Ovary (tissue), 10 donors: ENCODE measurements at places on chromosomes 5 and 9. TPM values are rescaled to one million over a fixed set of nuclear protein-coding genes. Genes with fewer than 3 reads are reported as not detected.

The CDKN2A gene
- total RNA-seq: 0.48 TPM

- no peaks in the 10 kb centered on the region for H3K36me3 ChIP-seq
- no peaks in the 10 kb centered on the region for H3K27me3 ChIP-seq
- no peak for DNase-seq
- no peak overlapping the region for H3K4me3 ChIP-seq
- peaks cover 10% of the 10 kb centered on the region for H3K4me1 ChIP-seq
- H3K27ac ChIP-seq: no peak overlapping the region
These were observed 26.5 kb upstream of the MROH2B start for GRCh38 chr5:41097642-41098041.

GRCh38 chr9:74760031-74760700, 127.6 kb downstream of the TRPM6 start:
- H3K27ac ChIP-seq: no peak overlapping the region
- H3K4me3 ChIP-seq: no peak overlapping the region
- H3K36me3 ChIP-seq: no peaks in the 10 kb centered on the region
- H3K27me3 ChIP-seq: no peaks in the 10 kb centered on the region
- no peak for DNase-seq
- H3K4me1 ChIP-seq: no peaks in the 10 kb centered on the region

- H3K4me3 ChIP-seq: no peak overlapping the region
- H3K27me3 ChIP-seq: no peaks in the 10 kb centered on the region
- H3K36me3 ChIP-seq: no peaks in the 10 kb centered on the region
- DNase-seq: no peak
- no peaks in the 10 kb centered on the region for H3K4me1 ChIP-seq
- no peak overlapping the region for H3K27ac ChIP-seq
These were observed 26.3 kb downstream of the SPZ1 start for GRCh38 chr5:80346055-80346454.

- no peaks in the 10 kb centered on the region for H3K27me3 ChIP-seq
- no peak overlapping the region for H3K4me3 ChIP-seq
- no peaks in the 10 kb centered on the region for H3K36me3 ChIP-seq
- H3K4me1 ChIP-seq: no peaks in the 10 kb centered on the region
These were observed 30.7 kb downstream of the EFNA5 start for GRCh38 chr5:107639990-107640389.

GRCh38 chr5:5314166-5314565, 108.3 kb upstream of the ICE1 start:
- no peaks in the 10 kb centered on the region for H3K27me3 ChIP-seq
- H3K4me3 ChIP-seq: no peak overlapping the region
- no peak for DNase-seq
- H3K4me1 ChIP-seq: no peaks in the 10 kb centered on the region
- no peak overlapping the region for H3K27ac ChIP-seq
- no peaks in the 10 kb centered on the region for H3K36me3 ChIP-seq

DNA sequence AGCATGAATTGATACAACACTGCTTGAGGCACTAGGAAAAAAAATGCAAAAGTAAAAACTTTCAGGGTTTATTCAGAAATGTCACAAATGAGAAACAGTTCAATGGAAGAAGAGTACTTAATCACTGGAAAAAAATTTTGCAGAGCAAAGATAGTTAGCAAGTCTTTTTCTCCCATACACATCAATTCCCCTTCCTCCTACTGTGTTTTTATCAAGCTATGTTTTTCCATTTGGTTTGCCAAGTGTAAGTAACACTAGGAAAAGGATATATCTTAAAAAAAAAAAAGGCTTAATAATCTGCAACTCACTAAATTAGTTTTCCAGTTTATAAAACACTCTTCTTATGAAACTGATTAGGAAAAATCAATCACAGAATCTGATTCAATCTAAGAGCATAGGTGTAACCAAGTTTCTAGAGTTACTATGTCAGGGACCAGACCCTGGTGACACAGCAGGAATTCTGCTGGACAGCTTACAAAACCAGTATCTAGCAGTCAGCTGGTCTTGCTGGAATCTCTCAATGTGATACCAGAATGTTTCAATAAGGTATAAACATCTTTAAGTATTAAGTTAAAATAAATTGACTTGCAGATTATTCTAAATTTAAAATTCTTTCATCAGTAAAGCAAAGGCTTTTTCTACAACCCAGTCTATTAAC, 34.7 kb downstream of the RNF145 start:
- H3K4me3 ChIP-seq: no peak overlapping the region
- no peaks in the 10 kb centered on the region for H3K36me3 ChIP-seq
- DNase-seq: no peak
- H3K4me1 ChIP-seq: peaks cover 2% of the 10 kb centered on the region

DNA sequence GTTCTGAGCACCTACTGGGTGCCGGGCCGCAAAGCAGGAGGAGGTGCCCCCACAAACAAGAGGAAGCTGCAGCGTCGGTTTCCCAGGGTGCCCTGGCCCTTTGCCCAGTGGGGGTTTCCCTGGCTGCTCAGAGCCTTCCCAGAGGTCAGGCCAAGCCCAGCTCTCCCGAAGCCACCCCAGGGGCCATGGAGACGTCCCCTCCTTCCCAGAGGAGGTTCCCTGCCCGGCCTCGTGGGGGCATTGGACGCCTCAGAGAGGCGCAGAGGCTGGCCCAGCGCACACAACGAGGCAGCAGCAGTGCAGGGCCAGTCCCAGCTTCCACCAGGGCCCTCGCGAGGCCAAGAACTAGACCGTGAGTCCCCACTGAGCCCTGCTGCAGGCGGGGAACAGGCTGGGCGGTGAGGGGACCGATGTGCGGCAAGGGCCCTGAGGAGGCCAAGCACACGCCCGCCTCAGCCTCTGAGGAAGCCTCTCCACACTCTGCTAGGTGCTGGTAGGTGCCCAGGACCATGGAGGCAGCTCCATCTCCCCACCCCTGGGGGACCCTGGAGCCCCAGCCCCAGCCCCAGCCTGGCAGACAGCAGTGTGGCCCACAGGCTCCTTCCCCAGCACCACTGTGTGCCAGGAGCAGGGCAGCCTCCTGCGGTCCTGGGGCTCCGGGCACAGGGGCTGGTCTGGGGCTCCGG, 7.0 kb downstream of the DIPK1B start:
- no peak overlapping the region for H3K4me3 ChIP-seq
- no peaks in the 10 kb centered on the region for H3K36me3 ChIP-seq
- no peaks in the 10 kb centered on the region for H3K27me3 ChIP-seq
- H3K4me1 ChIP-seq: no peaks in the 10 kb centered on the region

The CNTFR gene
- 3.5 TPM for total RNA-seq

DNA sequence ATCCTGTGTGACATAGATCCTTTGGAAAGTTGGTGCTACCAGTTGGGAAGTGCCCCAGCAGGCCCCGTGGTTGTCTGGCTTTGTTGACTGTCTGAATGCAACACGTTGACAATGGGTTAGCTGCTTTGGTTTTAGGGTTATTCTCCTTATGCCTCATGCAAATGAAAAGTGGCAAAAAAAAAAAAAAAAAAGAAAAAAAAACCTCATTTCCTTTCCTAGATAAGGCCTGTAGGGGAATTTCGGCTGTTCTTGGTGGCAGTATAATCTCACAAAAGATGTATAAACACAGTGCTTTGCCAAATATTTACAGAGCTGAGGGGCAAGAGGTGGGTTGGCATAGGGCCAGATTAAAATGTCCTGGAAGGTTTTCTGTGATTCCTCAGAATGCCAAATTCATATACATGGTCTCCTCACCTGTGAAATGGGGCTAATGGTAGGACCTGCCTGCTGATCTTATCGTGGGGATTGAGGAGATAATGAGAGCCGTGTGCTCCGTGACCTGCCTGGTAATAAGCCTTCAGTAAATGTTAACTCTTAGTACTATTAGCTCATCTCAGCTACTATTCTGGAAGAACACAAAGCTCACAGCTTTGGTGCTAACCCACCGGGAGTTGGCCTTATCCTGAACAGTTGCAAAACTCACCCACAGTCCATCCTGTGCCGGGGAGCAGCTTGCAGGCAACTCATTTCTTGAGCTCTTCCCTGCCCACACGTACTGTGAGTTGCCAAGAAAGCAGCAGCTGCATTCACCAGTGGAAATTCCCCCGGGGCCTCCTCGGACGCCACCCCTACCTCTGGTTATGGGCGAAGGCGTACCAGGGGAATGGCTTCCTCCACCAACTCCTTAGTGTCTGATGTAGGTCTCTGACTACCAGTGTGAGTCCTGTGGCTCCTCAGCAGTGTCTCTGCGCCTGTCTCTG, 220.3 kb downstream of the NR3C1 start:
- no peaks in the 10 kb centered on the region for H3K27me3 ChIP-seq
- H3K36me3 ChIP-seq: no peaks in the 10 kb centered on the region
- peak; percentile 18 for DNase-seq
- no peak overlapping the region for H3K4me3 ChIP-seq
- H3K4me1 ChIP-seq: peaks cover 5% of the 10 kb centered on the region

The TTC23L gene
- total RNA-seq: 1.4 TPM

GRCh38 chr5:61732369-61732768, 400.3 kb downstream of the ZSWIM6 start:
- no peak overlapping the region for H3K27ac ChIP-seq
- DNase-seq: peak; percentile 50
- H3K4me3 ChIP-seq: no peak overlapping the region
- H3K36me3 ChIP-seq: no peaks in the 10 kb centered on the region
- no peaks in the 10 kb centered on the region for H3K27me3 ChIP-seq

GRCh38 chr9:97536480-97536879, 35.0 kb downstream of the TMOD1 start:
- no peak overlapping the region for H3K4me3 ChIP-seq
- H3K27ac ChIP-seq: peak overlapping the region; percentile 61
- no peak for DNase-seq
- H3K27me3 ChIP-seq: no peaks in the 10 kb centered on the region
- no peaks in the 10 kb centered on the region for H3K36me3 ChIP-seq

DNA sequence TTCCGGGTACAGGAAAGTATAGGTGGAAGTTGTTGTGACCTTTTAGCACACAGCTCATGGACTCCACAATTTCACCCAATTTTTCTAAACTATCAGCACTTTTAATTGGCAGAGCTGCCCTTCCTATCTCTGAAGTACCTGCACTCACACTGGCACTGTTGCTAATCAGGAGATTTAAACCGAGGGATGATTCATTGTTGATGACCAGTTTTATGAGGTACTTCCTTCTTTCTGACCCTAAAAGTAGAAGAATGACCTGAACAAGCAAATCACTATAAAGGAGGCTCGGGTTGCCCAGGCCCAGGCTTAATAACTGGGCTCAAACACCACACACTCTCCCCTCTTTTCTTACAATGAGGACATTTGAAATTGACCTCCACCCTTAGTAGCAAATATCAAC, 105.9 kb downstream of the KCNN2 start:
- no peak overlapping the region for H3K27ac ChIP-seq
- no peak for DNase-seq
- no peak overlapping the region for H3K4me3 ChIP-seq
- H3K36me3 ChIP-seq: no peaks in the 10 kb centered on the region
- no peaks in the 10 kb centered on the region for H3K27me3 ChIP-seq

GRCh38 chr9:17531642-17532254, 47.1 kb upstream of the SH3GL2 start:
- no peak overlapping the region for H3K27ac ChIP-seq
- no peaks in the 10 kb centered on the region for H3K4me1 ChIP-seq
- no peaks in the 10 kb centered on the region for H3K36me3 ChIP-seq
- no peaks in the 10 kb centered on the region for H3K27me3 ChIP-seq

DNA sequence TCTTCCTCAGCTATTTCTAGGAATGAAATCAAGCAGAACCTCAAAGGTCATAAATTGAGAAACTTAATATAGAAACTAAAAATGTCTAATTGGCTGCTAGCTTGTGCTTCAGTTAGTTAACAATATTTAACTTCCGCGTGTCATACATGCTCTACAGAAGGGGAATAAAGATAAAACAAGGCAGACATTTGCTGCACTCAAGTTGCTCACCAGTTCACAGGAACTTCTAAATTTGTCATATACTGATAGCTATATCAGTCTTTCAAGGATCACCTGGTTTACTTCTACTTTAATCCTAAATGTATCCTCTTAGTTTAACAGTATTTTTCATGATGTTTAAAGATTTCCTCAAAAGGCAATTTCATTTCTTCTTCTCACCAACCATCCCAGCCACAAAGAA, 8.4 kb downstream of the CCNH start:
- no peaks in the 10 kb centered on the region for H3K4me1 ChIP-seq
- H3K27ac ChIP-seq: no peak overlapping the region
- no peaks in the 10 kb centered on the region for H3K27me3 ChIP-seq
- DNase-seq: no peak

- H3K36me3 ChIP-seq: no peaks in the 10 kb centered on the region
- no peak for DNase-seq
- H3K27me3 ChIP-seq: no peaks in the 10 kb centered on the region
- H3K27ac ChIP-seq: no peak overlapping the region
- no peak overlapping the region for H3K4me3 ChIP-seq
- no peaks in the 10 kb centered on the region for H3K4me1 ChIP-seq
These were observed 30.1 kb upstream of the IL7R start for GRCh38 chr5:35826554-35826953.

DNA sequence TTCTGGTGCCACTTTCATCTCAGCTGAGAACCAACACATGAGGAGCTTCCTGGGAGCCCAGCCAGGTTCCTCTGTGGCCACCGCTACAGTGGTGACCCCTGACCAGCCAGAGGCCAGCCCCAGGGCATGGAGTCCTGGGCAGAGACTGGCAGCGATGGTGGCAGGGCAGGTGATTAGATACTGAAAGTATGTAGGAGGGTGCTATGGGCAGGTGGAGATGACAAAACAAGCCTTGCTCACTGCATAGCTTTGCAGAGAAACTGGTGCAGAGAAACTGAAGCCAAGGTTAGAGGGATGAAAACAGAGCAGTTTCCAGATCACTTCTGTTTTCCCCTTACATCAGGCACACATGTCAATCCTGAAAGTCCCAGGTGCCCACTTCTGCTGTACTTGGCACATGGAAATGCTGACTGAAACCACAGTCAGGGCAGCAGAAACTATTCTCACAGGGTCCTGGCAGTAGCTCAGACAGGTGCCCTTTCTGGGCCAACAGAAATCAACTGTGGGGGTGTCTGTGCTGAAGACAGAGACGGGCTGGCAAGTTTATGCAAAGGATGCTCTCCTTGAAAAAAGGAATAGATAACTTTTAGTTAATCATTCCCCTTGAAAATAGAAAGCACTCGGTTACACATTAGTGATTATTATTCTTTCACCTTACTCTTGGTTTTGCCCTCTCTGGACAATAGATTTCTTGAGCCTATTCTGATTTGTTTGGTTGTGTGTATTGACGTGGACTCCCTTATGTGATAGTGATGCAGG, 90.3 kb downstream of the ANKRD55 start:
- no peak for DNase-seq
- H3K4me1 ChIP-seq: no peaks in the 10 kb centered on the region
- no peaks in the 10 kb centered on the region for H3K27me3 ChIP-seq
- no peak overlapping the region for H3K4me3 ChIP-seq
- H3K36me3 ChIP-seq: no peaks in the 10 kb centered on the region
- no peak overlapping the region for H3K27ac ChIP-seq

The DIRAS2 gene
- total RNA-seq: not detected

DNA sequence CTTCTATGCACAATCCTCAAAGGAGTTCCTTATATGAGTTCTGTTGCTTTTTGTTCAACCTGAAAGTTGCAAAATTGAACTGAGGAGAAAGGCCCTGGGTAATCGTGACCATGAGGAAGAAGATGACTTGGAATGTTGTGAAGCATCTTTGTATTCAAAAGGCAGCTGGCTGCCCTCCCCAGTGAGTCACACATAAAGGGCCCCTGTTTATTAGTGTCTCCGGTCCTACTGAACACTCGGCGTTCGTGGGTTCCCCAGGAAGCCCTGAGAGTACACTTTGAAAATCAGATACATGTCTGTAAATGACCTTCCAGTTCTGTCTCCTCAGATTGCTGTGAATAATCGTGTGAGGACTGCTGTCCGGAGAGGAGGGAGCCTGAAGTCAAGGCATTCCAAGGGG, 73.6 kb downstream of the C9orf153 start:
- no peak overlapping the region for H3K4me3 ChIP-seq
- H3K4me1 ChIP-seq: peaks cover 2% of the 10 kb centered on the region
- no peak for DNase-seq
- H3K36me3 ChIP-seq: no peaks in the 10 kb centered on the region
- no peaks in the 10 kb centered on the region for H3K27me3 ChIP-seq
- H3K27ac ChIP-seq: no peak overlapping the region
